Stimulated activated CD4-positive, alpha-beta T cell treated with anti-CD3 and anti-CD28 coated beads, TNF-alpha, amount 100 ng/mL, for 4 hours (primary cell): ENCODE measurements at places on chromosomes 5 and 9.

DNA sequence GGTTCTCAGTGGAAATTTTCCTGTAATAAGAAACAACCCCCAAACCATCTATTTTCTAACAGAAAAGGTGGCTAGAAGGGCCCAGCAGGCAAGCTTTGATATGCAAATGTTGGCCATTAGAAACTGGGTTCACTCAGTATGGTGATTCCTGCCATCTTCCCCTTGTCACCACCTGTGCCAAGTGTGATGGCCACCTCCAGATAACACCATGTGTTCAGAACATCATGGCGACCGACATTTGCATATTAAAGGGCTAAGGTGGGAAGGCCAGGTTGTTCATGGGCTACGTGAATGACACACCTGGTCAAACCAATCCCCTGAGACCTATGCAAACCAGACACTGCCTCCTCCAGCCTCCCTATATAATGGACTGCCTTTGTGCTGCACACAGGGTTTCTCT lies 20.4 kb downstream of the FOXE1 start:
- DNase-seq: no peak

GRCh38 chr5:103393101-103393754 lies 134.7 kb downstream of the MACIR start:
- DNase-seq: no peak

DNA sequence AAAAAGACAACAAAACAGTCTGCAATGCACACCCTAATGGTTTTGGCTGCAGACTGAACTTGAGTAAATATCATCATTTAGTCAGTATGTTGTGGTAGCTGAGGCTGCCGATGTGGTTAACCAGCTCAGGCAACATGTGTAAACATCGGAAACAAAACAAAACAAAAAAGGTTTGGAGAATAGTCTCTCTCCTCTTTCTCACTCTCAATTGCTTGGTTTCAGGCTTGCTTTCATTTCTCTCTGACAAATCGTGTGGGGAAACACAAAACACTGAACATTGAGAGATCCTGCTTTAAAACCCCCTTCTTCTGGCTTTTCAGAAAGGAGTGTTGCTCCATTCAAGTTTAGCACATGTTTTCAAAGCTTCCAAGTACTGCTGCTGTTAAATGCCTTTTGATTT lies 453.3 kb downstream of the BNC2 start:
- no peak for DNase-seq

DNA sequence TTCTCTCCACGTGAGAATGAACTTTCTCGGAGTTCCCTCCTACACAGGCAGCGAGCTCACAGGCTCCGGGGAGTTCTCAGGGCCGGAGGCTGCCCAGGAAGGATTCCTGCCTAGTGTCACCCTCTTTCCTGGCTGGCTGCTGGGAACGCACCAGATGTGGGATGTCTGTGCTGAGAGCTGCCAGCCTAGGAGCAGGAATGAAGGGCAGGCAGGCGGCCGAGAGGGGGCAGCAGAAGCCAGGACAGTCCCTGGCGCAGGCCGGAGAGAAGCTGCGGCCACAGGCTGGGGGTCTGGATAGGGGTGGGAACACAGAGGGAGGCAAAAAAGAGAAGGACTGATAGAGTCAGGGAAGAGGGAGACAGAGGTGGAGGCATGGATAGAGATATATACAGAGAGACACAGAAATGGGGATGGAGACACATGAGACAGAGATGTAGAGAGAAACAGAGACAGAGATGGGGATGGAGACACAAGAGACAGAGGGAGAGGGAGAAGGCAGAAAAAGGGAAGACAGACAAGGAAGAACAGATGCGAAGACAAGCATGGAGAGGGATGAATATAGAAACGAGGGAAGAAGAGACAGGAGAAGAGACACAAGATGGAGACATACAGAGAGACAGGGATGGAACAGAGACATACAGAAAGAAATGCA lies 25.3 kb upstream of the ENHO start:
- no peak for DNase-seq

GRCh38 chr9:126435626-126436025 lies 109.0 kb downstream of the MVB12B start:
- no peak for DNase-seq

GRCh38 chr5:179923436-179923835 lies 15.7 kb upstream of the TBC1D9B start:
- DNase-seq: no peak

GRCh38 chr5:20554001-20554400 lies 566.0 kb upstream of the CDH18 start:
- no peak for DNase-seq

- DNase-seq: no peak
Observed at GRCh38 chr5:163943546-163943945, 438.1 kb downstream of the MAT2B start.

GRCh38 chr5:37028910-37029309 lies 152.3 kb downstream of the NIPBL start:
- no peak for DNase-seq

- DNase-seq: no peak
Observed at GRCh38 chr5:170551076-170551475, 47.3 kb downstream of the KCNIP1 start.

GRCh38 chr5:1118738-1119137 lies 6.9 kb upstream of the SLC12A7 start:
- no peak for DNase-seq

GRCh38 chr5:116853992-116854391 lies 279.4 kb upstream of the SEMA6A start:
- DNase-seq: no peak

DNA sequence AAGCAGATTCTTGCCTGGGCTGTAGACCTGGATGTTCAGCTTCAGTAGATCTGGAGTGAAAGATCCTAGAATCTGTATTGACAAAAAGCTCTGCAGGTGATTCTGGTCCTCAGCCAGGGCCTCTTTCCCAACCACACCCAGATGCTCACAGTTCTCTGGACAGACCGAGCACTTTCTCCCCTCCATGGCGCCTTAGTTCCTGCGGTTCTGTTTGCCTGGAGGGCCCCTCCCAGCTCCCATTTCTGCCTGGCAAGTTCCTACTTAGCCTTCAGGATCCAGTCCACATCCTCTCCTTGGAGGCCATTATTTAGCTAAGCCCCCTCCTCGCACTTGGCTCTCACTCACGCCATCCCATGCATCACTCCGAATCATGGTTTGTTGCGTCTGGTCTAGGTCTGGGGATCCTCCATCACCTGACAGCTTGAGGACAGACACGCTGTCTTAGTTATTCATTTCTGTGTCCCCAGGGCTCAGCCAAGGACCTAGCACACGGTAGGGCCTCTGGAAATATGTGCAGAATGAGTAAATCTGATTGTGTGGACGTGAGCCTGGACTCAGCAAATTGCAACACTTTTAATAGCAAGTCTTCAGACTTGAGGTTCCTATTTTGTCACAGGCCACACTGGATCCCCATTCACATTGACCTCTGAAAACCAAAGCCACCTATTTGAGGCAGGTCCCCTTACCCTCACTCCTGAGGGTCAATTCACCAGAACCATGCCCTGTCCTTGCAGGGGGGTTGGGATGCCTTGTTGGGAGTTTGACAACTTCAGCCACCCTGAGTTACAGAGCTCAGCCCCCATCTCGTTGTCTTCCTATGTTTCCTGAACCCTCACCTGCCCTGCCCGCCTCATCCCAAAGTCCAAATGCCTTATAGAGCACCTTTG lies 50.7 kb downstream of the COL15A1 start:
- no peak for DNase-seq

DNA sequence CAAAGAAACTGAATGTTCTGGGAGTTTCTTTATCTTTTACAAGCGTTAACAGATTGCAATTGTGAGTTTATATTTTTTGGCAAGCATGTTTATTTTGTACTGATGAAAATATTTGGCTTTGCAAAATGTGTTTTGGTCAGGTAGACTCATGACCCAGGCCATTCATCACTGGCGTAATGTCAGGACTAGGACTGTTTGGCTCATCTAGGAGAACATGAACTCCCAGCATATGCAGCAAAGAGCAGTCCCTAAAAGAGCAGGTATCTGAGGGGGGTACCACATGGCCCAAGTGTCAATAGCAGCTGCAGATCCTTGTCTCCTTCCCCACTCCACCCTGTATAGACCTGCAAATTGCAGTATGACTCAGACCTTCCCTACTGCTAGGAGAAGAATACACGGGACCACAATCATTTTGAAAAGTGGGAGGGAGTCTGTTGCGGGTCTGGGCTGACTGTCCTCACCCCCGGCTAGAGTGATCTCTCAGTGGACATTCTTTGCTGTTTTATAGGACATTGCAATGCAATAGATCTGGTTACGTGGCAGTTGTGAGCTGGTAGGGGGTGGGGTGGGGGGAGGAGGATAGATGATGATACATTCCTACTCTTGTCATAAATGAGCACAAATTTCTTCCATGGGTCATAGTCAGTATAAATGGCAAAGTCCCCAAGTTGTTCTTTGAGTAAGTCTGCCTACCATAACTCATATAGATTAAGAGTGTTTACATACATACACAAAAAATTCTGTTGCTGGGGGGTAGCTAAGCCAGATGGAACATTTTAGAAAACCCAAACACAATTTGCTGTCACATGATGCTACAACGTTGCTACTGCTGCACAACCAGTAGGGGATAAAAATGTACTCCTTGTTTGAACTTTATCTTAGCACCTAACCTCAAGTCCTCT lies 20.8 kb upstream of the SNCAIP start:
- no peak for DNase-seq

- no peak for DNase-seq
Observed at GRCh38 chr9:125637241-125637640, 69.8 kb downstream of the MAPKAP1 start.

DNA sequence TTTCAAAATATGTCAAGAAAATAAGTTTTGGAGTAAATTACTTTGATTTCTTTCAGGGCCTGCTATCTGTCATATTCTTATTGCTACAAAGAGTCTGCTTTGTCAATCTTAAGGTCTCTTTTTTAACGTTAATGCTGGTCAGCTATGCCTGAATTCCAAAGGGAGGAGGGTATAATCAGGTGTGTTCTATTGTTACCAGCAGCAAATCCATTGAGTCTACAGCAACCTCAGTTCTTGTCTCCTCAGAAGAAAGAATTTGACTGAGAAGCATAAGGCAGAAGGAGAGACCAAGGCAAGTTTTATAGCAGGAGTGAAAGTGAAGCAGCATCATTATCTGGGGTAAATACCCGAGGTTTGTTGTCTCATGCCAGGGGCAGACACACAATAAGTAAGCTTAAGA lies 23.7 kb upstream of the MINAR2 start:
- no peak for DNase-seq

DNA sequence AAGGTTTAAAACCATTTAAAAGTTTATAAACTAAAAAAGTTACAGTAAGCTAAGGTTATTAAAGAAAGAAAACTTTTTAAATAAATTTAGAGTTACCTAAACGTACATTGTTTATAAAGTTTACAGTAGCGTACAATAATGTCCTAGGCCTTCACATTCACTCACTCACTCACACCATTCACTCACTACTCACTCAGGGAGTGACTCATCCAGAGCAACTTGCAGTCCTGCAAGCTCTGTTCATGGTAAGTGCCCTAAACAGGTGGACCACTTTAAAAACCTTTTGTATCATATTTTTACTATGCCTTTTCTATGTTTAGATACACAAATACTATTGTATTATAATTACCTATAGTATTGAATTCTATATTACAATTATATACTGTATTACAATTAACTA lies 190.8 kb upstream of the RASA1 start:
- no peak for DNase-seq

GRCh38 chr5:112316731-112317130 lies 102.3 kb downstream of the EPB41L4A start:
- DNase-seq: no peak

DNA sequence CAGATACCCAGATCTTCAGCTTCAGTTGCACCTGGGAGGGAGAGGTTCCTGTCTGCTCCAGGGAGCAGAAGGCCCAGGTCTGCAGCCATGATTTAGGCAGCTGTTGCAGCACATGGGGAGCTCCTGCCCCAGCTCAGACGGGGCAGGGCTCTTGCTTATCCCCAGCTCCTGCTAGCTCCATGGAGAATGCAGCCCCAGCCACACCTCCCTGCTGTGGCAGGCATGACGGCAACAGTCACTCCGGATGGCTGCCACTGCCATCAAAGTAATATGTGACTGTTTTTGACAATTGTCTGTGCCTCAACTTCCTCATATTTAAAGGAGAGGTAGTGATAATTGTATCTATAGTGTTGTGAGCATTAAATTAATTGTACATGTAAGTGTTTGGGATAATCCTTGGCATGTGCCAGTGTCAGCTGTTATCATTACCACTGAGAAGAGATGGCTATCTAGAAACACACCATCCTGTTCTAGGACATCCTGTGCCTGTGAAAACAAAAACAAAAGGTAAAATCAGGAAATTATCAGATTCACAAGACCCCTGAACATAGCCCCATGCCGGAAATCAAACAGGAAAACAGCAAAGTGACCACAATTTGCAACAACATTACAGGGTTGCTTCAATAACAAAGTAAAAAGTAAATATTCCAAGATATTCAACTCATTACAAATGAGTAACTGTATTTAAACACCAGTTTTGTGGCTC lies 1048.8 kb upstream of the ACO1 start:
- no peak for DNase-seq

- DNase-seq: no peak
Observed at GRCh38 chr5:131773805-131774204, 23.0 kb downstream of the FNIP1 start.

DNA sequence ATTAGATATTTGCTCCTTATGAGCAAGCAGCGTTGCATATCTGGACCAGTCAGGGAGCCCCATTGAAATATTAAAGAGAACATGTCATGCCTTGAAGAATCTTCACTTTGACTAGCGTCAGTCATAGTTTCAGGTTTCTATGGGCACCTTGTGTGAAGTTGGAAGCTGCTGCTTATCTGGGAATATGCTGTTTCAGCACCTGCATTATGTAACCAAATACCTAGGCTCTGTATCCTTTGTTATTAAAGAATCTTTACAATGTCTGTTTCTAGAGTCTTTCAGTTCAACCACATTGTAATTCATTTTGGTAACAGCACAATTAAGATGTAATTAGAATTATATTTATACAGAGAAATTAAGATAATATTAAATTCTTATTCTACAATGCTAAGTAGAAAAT lies 818.8 kb upstream of the TYRP1 start:
- DNase-seq: no peak

DNA sequence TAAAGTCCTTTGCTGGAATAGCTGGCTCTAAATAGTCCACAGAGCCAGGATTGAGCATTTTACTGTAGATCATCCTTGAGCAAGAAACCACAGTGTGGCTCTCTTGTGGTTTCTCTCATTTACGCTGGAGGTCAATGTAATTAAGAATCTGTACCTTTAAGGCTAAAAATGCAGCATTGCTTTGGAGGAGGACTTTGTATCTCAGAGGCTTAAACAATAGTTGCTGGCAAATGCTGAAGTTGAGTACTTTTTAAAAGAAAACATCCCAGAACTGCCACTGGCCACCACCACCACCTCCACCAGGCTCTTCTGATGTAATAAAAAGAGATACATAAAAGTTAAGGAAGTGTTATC lies 177.3 kb upstream of the ADAMTSL1 start:
- DNase-seq: no peak

- no peak for DNase-seq
Observed at GRCh38 chr5:173512637-173513435, 103.6 kb downstream of the BOD1 start.
